A549 treated with ZK216348 at 1 μM for 4 hours (cell line): ENCODE measurements at places on chromosomes 1 and 21. TPM values are rescaled to one million over a fixed set of nuclear protein-coding genes. Genes with fewer than 3 reads are reported as not detected.

Gene LYPD8
- 0.19 to 0.45 TPM (median 0.21 TPM) in 3 of 5 replicates, not detected in the others for total RNA-seq

Gene INAVA
- 34.8 to 46.7 TPM (median 43.8 TPM) in 5 replicates for total RNA-seq

Gene SPRR2A
- total RNA-seq, result not detected in 5 replicates

Gene TUT4
- 20.5 to 25.5 TPM (median 23.3 TPM) in 5 replicates for total RNA-seq

Gene PLD5
- 1.3 to 3.8 TPM (median 2.1 TPM) in 5 replicates for total RNA-seq

Gene CLEC20A
- total RNA-seq, result not detected in 5 replicates

Gene SMPDL3B
- 1.1 to 1.5 TPM (median 1.2 TPM) in 5 replicates for total RNA-seq

Gene AK4
- 21.5 to 29.8 TPM (median 27.1 TPM) in 5 replicates for total RNA-seq

Gene DYNLT5
- not detected in 5 replicates for total RNA-seq

Gene DIPK1A
- 5.3 to 9.5 TPM (median 8.8 TPM) in 5 replicates for total RNA-seq

Gene SYTL1
- total RNA-seq, result 0.33 to 1.2 TPM (median 0.51 TPM) in 5 replicates

Gene RNPC3
- total RNA-seq, result 5.6 to 7.5 TPM (median 6.3 TPM) in 5 replicates

Gene SYT2
- total RNA-seq, result 0.06 to 0.14 TPM (median 0.11 TPM) in 5 replicates

Gene FCGR1A
- total RNA-seq, result not detected in 5 replicates

Gene FAAH
- total RNA-seq, result 0.65 to 1.5 TPM (median 1.0 TPM) in 5 replicates

Gene APOBEC4
- total RNA-seq, result not detected in 5 replicates

Gene ABL2
- 14.4 to 22.6 TPM (median 17.6 TPM) in 5 replicates for total RNA-seq

Gene ICOSLG
- 2.0 to 3.6 TPM (median 3.2 TPM) in 5 replicates for total RNA-seq

Gene CCDC190
- total RNA-seq, result not detected in 5 replicates

Gene LPAR3
- 0.14 to 0.41 TPM (median 0.23 TPM) in 5 replicates for total RNA-seq

Gene CD1C
- total RNA-seq, result not detected in 5 replicates

Gene FAM177B
- total RNA-seq, result not detected in 5 replicates

Gene KLHL21
- total RNA-seq, result 12.5 to 27.4 TPM (median 23.8 TPM) in 5 replicates

Gene NUAK2
- 22.6 to 34.1 TPM (median 31.0 TPM) in 5 replicates for total RNA-seq

Gene SRM
- total RNA-seq, result 102 to 210 TPM (median 208 TPM) in 5 replicates

Gene RAB7B
- 1.0 to 1.8 TPM (median 1.3 TPM) in 5 replicates for total RNA-seq

Gene PDZK1IP1
- 5.8 to 11.2 TPM (median 6.8 TPM) in 5 replicates for total RNA-seq

Gene DDI2
- 6.5 to 10.5 TPM (median 8.6 TPM) in 5 replicates for total RNA-seq

Gene GJC2
- total RNA-seq, result 0.24 to 0.66 TPM (median 0.58 TPM) in 5 replicates

Gene SPRR1B
- total RNA-seq, result not detected in 5 replicates

Gene LRRC3
- total RNA-seq, result 0.95 to 2.4 TPM (median 1.9 TPM) in 5 replicates

Gene MROH9
- not detected in 5 replicates for total RNA-seq

Gene TEDDM1
- total RNA-seq, result not detected in 5 replicates

Gene TENT5C
- total RNA-seq, result 0.04 to 0.13 TPM (median 0.07 TPM) in 5 replicates

Gene CLDN8
- not detected in 5 replicates for total RNA-seq

Gene TMEM52
- total RNA-seq, result 0.32 to 1.7 TPM (median 0.82 TPM) in 5 replicates

Gene SH3BGR
- total RNA-seq, result 0.94 to 1.1 TPM (median 0.98 TPM) in 3 of 5 replicates, not detected in the others

Gene CELA3B
- not detected in 5 replicates for total RNA-seq
